Hippocampal formation (tissue), 2 donors: ENCODE measurements at places on chromosomes 1 and 21.

- DNase-seq = no peak
These were observed 220.6 kb downstream of the DYRK1A start for GRCh38 chr21:37587203-37587602.

GRCh38 chr1:1748686-1749321 is 24.6 kb upstream of the CDK11A start:
- DNase-seq = no peak

DNA sequence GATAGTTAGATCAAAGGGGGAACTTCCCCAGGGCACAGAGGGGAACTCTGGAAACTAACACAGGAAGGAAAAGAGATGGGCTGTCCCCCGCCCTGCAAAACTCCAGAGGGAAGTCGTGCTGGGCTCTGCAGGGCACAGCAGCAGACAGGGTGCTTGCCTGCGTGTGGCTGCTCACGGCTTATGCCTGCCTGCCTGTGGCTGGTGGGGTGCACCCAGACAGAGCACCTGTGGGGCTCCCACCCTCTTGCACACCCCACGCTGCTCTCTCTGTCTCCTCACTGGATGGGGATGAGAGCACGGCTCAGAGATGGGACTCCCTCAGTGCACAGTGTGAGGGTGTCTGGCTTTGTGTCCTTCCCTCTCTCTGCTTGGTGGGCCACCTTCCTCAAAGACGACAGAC is 13.5 kb upstream of the ETV3L start:
- DNase-seq = no peak

- peak; percentile 66 for DNase-seq
These were observed 796 bp upstream of the TDRKH start for GRCh38 chr1:151790940-151791651.

- DNase-seq = no peak
These were observed 160.6 kb upstream of the CD34 start for GRCh38 chr1:208071435-208072031.

DNA sequence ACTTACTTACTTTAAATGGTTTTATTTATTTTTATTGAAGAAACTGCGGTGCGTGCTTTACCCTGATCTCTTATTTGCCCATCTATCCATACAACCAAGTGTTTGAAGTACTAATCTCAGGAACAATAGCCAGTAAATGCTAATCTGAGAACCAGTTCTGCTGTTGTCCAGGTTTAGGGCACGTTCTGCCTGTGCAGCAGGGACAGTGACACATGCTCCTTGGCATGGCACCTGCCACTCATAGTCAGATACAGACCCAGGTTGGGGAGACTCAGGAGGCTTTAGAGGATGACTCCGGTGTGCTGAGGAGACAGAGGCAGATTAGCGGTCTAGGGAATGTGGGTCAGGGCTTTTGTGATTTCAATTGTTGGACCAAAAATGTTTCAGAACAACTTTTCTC is 83.6 kb downstream of the NRIP1 start:
- no peak for DNase-seq

GRCh38 chr1:43586136-43586731 is 55.6 kb downstream of the PTPRF start:
- DNase-seq = no peak

DNA sequence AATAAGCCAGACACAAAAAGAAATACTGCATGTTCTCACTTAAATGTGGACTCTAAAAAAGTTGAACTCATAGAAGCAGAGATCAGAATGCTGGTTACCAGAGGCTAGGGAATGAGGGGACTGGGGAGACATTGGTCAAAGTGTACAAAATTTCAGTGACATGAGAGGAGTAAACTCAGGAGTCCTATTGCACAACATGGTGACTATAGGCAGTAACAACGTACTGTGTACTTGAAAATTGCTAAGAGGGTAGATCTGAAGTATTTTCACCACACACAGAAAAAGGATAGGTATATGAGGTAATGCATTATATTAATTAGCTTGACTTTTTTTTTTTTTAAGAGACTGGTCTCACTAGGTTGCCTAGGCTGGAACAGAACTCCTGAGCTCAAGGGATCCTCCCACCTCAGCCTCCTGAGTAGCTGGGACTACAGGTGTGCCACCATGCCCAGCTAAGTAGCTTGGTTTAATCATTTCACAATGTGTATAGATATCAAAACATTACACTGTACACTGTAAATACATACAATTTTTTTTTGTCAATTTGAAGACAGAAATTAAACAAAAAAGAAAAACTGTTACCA is 7.4 kb downstream of the ZNF496 start:
- no peak for DNase-seq

DNA sequence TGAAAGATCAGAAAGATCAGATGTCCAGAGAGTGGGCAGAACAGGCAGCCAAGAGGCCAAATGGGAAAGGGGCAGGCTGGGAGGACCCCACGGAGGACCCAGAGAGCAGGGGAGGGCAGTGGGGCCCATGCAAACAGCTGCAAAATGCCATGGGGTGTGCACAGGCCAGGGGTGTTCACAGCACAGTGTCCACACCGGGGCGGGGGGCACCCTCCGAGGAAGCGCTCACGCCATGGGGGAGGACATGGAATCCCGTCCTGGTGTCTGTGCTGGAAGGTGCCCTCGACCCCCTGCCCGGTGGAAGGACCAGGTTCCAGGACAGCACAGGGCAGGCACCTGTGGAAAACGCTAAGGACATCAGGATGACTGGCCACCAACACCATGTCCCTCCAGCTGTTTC is 1.5 kb downstream of the INTS11 start:
- DNase-seq = no peak

- no peak for DNase-seq
These were observed 973 bp downstream of the SDF4 start for GRCh38 chr1:1230656-1231399.

DNA sequence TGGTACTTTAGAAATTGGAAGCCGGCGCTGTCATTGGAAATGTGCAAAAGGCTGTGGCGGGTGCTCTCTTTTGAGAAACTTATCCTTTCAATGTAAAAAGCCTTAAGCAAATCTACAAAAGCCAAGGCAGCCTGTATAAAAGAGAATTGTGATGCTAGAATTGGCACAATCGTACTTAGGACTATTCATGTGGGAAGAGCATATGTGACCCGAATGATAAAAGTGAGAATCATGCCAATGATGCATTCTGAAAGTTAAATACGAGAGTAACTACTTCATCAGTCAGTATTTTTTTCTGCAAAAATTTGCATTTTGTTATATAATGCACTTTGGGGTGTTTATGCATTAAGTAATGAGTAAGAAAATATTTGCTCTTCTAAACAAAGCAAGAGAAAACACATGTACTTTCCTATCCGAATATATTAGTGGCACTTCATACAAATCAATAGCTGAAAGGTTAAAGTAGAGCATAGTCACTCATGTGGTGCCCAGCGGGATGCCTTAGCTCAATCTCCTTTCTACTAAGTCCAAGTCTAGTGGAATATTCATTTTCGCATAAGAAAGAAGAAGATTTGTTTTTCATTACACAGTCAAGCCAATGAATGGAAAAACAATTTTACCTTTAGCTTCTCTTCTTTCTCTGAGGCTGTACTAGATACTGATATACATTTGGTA is 1256.6 kb upstream of the B3GALT2 start:
- peak; percentile 58 for DNase-seq

- DNase-seq = no peak
These were observed 801 bp upstream of the ANXA9 start for GRCh38 chr1:150981177-150981804.
